NCI-H510A treated with DMSO at 0.1 percent for 48 hours (cell line): ENCODE measurements at places on chromosomes 6 and 20.
A peak's percentile ranks its signal among the peaks of the same experiment; 100 is the strongest.

DNA sequence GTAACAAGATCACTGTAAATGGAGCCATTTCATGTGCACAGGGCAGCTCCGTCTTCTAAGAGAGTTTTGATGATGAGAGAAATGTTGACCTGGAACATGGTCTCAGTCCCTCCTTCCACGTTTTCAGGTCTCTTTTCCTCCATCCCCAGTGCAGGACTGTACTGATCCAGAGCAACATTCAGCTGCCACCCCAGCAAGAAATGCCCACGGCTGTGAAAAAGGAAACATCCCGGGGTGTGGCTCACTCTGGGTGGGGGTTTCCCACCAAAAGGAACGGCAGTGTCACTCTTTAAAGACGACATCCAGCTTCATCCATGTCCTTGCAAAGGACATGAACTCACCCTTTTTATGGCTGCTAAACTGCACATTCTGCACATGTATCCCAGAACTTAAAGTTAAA lies 92.6 kb downstream of the ERMARD start:
- DNase-seq, result no peak

DNA sequence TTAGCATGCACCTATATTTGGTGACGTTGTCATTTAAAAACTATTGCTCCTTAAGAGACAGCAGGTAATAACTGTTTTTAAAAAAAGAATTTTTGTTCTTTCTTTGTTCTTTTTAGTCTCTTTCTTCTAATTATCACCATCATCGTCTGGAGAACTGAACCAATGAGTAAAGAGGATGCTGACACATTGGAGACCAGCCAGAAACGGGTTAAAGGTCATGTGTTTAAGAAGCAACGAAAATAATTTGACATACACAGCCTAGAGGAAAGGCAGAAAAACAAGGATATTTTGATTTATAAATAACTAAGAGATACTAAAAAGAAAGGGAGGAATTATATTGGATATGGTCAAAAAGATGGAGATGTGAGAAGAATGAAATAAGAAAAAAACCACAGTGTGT lies 19.2 kb upstream of the FYN start:
- no peak for DNase-seq

DNA sequence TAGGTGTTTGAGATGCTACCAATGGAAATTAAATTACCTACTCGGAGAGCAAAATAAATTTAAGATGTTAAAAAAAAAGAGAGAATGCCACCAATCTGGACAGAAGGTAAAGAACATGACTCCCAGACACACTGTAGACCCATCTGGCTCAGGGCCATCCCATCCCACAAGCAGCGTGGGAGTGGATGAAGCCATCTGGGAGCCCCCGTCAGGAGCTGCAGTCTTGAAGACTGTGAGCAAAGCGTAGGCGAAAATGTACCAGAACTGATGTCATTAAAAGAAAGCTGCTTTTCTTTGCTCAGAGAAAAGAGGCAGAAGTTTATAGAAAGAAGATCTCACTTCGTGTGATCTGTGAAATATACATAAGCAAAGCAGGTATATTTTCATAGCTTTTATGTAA lies 815.7 kb downstream of the QKI start:
- no peak for DNase-seq

GRCh38 chr6:114747995-114748625 lies 405.3 kb upstream of the HS3ST5 start:
- DNase-seq, result peak; percentile 41

GRCh38 chr6:29477923-29478450 lies 9.8 kb downstream of the MAS1L start:
- DNase-seq, result no peak

- DNase-seq, result no peak
These were observed 30.3 kb downstream of the AK9 start for GRCh38 chr6:109660526-109661320.

DNA sequence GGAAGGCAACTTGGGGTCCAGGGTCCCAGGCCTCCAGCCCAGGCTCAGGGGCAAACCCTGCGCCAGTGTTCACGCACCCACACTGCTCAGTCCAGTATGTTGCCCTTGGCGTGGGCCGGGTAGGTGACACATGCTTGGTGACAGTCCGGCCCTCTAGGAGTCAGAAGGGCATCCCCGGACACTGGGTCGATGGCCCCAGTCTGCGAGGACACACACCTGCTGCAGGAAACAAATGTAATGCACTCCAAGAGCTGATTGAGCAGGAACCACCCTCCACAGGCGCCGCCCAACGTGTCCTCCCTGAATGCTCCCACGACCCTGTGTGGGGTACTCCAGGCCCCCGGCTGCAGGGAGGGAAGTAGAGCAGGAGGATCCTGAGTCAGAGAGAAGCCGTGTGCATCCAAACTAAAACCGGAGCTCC lies 160.7 kb downstream of the DLL1 start:
- DNase-seq, result no peak

- no peak for DNase-seq
These were observed 124.1 kb upstream of the RPS6KA2 start for GRCh38 chr6:166751051-166751595.
